ENCODE measurements at places on chromosomes 13 and 19. TPM values are rescaled to one million over a fixed set of nuclear protein-coding genes. Genes with fewer than 3 reads are reported as not detected.
A peak's percentile ranks its signal among the peaks of the same experiment; 100 is the strongest.

DNA sequence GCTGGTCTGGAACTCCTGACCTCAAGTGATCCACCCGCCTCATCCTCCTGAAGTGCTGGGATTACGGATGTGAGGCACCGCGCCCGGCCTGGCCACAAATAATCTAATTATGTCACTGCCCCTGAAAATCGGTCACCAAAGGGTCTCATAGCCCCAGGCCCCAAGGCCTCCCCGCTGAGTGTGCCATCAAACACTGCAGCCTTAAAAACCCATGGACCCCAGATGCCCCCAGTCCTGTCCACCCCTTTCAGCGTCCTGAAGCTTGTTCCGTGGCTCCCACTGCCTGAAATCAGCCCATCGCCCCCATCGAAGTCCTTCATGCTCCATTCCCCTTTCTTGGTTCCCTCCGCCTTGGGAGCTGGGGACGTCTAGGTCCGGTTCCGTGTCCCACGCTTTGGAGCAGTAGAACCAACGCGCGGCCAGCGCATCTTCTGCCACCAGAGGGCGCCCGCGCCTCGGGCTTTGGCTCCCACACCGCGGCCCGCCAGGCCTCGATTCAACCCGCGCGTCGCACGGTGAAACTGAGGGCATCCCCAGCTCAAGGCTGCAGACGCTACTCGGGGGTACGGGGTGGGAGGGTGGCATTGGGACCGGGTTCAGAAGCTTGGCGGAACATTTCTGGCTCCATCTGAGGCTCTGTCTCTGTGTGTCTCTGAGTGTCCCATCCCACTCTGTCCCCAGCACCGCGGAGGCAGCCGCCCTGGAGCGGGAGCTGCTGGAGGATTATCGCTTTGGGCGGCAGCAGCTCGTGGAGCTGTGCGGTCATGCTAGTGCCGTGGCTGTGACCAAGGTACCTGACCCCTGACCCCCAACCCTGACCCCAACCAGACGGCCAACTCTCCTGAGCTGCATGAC lies 3.5 kb downstream of the YJEFN3 start:
- DNase-seq: peak; percentile 86

GRCh38 chr13:80224468-80224867 lies 116.5 kb downstream of the SPRY2 start:
- no peak for DNase-seq

- no peak for DNase-seq
Measured at GRCh38 chr13:97809576-97809975, 143.9 kb upstream of the IPO5 start.

Gene ZNF528
- 10.8 TPM for total RNA-seq

GRCh38 chr13:24313439-24313838 lies 4.1 kb downstream of the C1QTNF9 start:
- DNase-seq: no peak

Gene KLK4
- not detected for total RNA-seq

Gene BICRA
- total RNA-seq: 20.2 TPM

- DNase-seq: no peak
Measured at GRCh38 chr13:97385146-97385545, 48.8 kb upstream of the RAP2A start.

Gene TGFBR3L
- 4.2 TPM for total RNA-seq

- DNase-seq: no peak
Measured at GRCh38 chr13:104442536-104442935, 1376.3 kb upstream of the SLC10A2 start.

Gene LILRA1
- total RNA-seq: not detected

- DNase-seq: no peak
Measured at GRCh38 chr13:33235564-33235963, 50.0 kb downstream of the STARD13 start.

Gene TMC4
- 2.8 TPM for total RNA-seq

DNA sequence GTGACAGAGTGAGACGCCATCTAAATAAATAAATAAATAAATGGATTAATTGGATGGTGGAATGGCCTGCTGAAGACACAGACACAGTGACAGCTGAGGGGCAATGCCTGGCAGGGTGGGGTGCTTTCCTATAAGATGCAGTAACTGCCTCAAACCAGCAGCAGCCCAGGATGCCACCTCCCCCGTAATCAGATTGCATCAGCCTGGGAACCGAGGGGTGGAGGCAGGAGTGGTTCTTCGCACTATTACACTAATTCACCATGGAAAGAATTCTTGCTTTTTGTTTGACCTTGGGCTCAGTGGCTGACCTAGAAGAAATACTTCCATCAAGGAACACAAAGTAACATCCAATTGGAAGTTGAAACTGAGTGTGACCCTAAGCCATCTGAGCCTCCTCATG lies 31.6 kb upstream of the USP12 start:
- DNase-seq: no peak

Gene LEUTX
- 0.35 TPM for total RNA-seq

DNA sequence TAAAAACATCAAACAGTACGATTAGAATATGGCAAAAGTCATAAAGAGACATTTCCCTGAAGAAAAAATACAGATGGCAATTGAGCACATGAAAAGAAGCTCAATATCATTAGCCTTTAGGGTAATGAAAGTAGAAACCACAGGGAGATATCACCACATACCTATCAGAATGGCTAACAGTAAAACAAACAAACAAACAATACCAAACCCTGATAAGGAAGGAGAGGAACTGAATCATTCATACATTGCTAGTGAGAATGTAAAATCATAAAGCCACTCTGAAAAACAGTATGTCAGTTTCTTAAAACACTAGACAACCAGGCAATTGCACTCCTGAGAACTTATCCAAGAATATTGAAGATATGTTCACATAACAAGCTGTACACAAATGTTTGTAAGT lies 1342.5 kb upstream of the SLC10A2 start:
- DNase-seq: no peak

Gene KCTD4
- not detected for total RNA-seq

GRCh38 chr19:6108721-6109633 lies 1.3 kb downstream of the RFX2 start:
- DNase-seq: peak; percentile 40

DNA sequence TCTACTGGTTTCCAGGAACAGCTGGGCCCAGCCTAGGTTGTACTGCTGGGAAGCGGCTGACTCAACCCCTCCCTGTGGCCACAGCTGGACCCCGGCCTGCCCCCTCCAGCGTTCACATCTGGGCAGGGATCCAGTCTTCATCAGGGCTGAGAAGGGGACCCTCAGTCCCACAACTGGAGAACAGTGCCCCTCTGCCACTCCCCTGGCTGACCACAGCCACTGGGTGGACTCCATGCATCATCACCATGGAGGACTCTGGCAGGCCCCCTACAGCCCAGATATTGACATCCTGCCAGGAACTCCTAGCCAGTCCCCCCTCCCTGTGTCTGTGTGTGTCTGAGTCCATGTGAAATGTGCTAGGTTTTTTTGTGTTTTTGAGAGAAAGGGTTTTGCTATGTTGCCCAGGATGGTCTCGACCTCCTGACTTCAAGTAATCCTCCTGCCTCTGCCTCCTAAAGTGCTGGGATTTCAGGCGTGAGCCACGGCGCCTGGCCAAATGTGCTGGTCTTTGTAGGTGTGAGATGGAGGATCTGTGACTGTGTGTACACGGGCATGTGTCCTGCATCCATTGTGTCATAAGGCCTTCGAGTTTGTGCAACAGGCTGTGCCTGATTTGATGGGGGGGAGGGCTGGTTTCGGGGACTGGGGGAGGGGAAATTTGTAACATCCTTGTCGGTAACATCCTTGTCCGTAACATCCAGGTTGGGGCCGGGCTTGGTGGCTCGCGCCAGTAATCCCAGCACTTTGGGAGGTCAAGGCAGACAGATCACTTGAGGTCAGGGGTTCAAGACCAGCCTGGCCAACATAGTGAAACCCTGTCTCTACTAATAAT lies 4.0 kb upstream of the HOOK2 start:
- DNase-seq: no peak

Gene MAB21L1
- total RNA-seq: not detected

- DNase-seq: peak; percentile 21
Measured at GRCh38 chr19:52941941-52942385, 18.7 kb upstream of the ZNF888 start.

Gene UBE2L5
- total RNA-seq: not detected

GRCh38 chr19:4241824-4242430 lies 5.0 kb upstream of the YJU2 start:
- no peak for DNase-seq

- DNase-seq: no peak
Measured at GRCh38 chr13:51412431-51412830, 40.4 kb downstream of the INTS6 start.

GRCh38 chr19:4702764-4703163 lies 20.9 kb downstream of the DPP9 start:
- no peak for DNase-seq

Gene NKPD1
- total RNA-seq: 0.10 TPM

- DNase-seq: no peak
Measured at GRCh38 chr19:4802711-4803110, 11.2 kb downstream of the FEM1A start.

DNA sequence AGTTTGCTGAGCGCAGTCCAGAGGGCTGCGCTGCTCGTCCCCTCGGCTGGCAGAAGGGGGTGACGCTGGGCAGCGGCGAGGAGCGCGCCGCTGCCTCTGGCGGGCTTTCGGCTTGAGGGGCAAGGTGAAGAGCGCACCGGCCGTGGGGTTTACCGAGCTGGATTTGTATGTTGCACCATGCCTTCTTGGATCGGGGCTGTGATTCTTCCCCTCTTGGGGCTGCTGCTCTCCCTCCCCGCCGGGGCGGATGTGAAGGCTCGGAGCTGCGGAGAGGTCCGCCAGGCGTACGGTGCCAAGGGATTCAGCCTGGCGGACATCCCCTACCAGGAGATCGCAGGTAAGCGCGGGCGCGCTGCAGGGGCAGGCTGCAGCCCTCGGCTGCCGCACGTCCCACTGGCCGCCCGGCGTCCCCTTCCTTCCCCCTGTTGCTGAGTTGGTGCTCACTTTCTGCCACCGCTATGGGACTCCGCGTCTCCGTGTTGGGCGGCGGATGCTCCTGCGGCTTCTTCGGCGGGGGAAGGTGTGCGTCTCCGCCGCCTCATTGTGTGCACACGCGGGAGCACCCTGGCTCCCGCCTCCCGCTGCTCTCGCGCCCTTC lies 772 bp downstream of the GPC6 start:
- DNase-seq: no peak

DNA sequence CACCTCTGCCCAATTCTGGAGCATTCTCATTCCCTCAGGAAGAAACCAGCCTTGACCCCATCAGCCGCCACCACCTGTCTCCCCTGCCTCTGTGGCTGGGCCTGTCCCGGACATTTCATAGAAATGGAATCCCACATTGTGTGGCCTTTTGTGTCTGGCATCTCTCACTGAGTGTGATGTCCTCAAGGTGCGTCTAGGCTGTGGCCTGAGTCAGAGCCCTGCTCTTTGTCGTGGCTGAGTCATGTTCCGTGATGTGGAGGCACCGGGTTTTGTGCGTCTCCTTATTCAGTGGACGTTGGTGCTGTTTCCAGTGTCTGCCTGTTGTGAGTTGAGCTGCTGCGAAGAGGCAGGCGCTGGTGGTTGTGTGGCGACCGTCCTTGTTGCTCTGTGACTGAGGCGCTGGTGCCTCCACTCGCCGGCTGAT lies 3.5 kb downstream of the FZR1 start:
- DNase-seq: no peak

DNA sequence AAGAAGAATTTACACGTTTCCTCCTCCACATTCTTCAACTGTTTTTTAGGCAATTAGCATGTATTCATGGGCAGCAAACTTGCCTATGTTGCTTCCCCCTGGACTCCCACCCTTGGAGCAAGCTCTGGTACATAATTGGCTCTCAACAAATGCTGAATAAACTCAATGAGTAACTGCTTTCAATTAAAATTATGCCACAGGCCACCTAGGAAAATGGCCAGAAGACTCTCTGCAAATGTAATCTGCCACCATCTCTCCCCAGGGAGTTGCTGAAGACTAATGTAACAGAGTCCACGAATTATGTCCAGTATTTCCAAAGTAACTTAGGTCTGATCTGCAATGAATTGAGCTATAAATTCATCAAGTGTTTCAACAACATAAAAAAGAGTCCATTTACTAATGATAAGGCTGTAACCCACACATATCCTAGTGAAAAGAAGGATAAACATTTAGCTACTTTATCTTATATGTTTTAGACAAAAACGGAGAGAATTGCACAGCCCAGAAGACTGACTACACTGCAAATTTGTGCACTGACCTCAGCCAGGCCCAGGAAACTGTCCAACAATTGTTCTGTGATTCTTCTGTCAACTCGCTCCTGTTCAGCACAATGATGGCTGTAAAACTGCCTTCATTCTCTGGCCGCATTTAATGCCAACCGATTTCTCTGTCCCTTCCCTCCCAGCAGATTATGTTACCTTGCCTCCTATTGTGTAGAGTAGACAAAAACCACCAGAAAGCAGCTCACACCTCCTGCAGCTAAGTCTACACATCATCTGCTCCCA lies 808.6 kb upstream of the ARGLU1 start:
- no peak for DNase-seq

DNA sequence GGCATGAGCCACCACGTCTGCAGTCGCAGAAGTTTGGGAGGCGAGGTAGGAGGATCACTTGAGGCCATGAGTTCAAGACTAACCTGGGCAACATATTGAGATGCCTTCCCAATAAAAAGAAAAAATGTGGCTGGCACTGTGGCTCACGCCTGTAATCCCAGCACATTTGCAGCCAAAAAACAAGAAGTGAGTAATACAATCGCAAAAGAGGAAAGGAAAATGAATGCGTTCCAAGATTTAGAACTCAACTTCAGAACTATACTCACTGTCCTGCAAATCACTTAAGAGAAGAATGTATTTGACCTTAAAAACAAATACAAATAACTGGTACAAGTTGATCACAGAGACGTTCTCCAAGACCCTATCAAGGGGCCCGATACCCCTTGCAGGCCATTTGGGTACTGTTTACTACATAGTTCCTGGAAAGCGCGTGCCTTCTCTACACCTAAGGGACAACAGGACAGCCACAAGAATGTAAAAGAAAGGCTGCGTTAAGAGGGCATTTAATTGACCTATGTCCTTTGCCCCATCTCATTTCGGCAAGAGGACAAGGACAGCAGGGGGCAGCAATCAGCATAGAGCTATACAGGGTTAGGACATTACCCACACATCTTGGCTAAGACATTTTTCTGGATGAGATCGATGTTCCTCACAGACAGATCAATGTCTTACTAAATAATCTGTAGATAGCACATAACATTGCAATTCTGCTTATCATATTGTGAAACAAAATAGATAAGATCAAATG lies 41.3 kb downstream of the FLT3 start:
- peak; percentile 36 for DNase-seq

Gene TMEM38A
- total RNA-seq: 1.4 TPM

DNA sequence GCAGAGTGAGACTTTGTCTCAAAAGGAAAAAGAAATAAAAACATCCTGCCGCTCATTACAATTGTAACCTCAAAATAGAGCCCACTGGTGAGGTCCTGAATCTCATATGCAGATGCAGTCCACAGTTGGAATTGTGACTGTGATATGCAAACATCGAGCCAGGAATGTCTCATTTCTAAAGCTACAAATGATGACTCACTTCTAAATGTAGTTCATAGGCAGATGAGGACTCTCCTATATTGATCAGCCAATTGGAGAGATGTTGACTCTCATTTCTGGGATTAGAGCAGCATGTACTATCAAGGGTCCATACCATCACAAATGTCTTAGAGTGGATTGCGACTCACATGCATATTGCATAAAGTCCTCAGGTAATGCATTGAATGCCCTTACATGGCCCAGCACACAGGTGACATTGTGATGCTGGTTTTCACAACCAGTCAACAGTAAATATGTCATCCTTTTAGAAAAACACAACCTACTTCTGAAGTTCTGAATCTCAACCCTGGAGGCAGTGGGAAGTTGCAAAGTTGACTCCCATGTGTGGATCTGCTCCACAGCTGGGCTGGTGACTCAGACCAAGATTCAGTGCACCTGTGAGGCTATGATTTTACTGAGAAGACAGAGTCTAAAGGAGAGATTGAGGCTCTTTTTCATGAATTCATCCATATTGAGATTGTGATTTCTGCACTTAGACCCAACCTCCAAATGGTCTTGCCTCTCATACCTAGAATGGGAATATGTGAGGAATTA lies 16.9 kb upstream of the ZNF254 start:
- DNase-seq: no peak

Gene ACER1
- 0.30 TPM for total RNA-seq

Data from activated CD4-positive, alpha-beta memory T cell treated with anti-CD3 and anti-CD28 coated beads, Interleukin-2, amount 10 ng/mL, durations not matched to agents 7 days and 5 days (primary cell).